ENCODE measurements at places on chromosomes 4 and X. TPM values are rescaled to one million over a fixed set of nuclear protein-coding genes. Genes with fewer than 3 reads are reported as not detected.

The AADAT gene
- 10.9 TPM for total RNA-seq

DNA sequence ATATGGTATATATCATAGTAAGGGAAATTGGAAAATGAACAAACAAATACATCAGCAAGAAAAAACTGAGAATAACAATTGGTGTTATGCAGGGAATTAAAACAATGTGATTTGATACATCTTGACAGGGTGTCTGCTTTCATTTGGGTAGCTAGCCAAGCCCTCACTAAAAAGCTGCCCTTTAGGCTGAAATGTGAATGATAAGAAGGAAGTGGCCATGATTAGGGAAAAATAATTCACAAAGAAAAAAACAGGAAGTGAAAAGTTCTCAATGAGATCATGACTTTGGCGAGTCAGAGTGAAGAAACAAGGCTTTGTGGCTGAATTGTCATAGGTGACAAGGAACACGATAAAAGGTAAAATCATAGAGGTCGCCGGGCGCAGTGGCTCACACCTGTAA, 675.8 kb upstream of the SLIT2 start:
- no peak for DNase-seq

The PDCL2 gene
- total RNA-seq = not detected

DNA sequence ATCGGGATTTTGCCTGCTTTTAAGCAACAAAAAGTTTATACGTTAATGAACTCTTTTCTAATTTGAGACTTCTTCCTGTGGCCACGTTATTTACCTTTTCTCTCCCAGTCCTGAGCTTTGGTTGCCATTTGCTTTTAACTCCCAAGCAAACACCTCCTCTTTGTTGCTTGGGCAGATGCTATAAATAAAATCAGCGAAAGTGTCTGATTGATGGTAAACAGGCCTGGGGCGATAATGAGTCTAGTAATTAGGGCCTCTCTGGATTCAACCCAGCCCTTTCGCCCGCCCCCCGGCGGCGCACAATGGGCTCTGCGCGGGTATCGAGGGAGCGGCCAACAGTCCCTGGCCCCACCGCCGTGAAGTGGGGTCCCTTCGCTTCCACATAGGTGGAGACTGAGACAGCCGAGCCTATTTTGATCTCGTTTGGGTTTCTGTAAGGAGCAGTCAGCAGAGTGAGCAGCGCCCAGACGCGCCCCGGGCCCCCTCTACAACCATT, 790 bp downstream of the CLGN start:
- DNase-seq = peak; percentile 22

GRCh38 chrX:56268888-56269287, 36.7 kb downstream of the KLF8 start:
- DNase-seq = no peak

The CT45A1 gene
- total RNA-seq = not detected

The PLAC8 gene
- total RNA-seq = 7.8 TPM

DNA sequence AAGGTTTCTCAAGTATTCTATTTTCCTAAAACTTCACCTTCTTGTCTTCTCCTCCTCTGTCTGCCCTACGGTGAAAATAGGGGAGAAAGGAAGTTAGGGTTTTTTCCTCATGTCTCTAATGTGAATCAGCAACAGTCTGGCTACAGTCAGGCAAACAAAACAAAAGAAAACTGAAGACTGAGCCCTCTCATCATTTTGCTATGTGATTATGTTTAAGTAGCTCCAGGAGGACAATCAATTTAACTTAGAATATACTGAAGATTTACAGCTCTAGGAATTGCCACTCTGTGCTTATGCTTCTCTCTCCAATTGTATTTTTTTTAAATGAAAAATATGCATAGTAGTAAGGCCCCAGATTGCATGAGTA, 316.2 kb downstream of the GPAT3 start:
- no peak for DNase-seq

Measured in SJCRH30 (cell line).